T-helper 17 cell (primary cell): ENCODE measurements at places on chromosomes 4 and X. TPM values are rescaled to one million over a fixed set of nuclear protein-coding genes. Genes with fewer than 3 reads are reported as not detected.
A peak's percentile ranks its signal among the peaks of the same experiment; 100 is the strongest.

GRCh38 chrX:107485013-107485412 is 35.6 kb downstream of the FRMPD3 start:
- DNase-seq: no peak

- no peak for DNase-seq
Observed at GRCh38 chr4:149884529-149885181, 69.0 kb upstream of the IQCM start.

GRCh38 chr4:176436293-176436973 is 116.7 kb downstream of the SPCS3 start:
- DNase-seq: no peak

DNA sequence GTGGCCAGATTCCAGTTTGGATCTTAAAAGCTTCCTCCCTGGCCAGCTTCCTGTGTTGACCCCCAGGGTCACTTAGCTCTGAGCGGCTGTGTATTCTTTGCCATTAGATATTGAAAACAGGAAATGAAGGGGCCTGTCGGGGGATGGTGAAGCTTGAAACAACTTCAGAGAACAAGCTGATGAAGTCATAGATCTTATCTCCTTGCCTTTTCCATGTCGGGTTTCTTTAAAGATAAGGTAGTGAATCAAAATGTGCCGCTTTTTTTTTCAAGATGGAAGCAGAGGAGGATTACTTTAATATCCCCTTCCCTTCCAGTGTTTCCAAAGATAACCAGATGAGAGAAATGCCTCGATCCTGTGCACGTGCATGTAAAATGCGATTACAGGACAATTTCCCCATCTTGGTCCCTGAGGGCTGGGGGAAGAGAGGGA is 508.5 kb downstream of the MID1IP1 start:
- DNase-seq: peak; percentile 29

- DNase-seq: no peak
Observed at GRCh38 chr4:109728385-109728784, 1.5 kb downstream of the PLA2G12A start.

GRCh38 chrX:40479777-40480318 is 100.9 kb upstream of the ATP6AP2 start:
- DNase-seq: no peak

DNA sequence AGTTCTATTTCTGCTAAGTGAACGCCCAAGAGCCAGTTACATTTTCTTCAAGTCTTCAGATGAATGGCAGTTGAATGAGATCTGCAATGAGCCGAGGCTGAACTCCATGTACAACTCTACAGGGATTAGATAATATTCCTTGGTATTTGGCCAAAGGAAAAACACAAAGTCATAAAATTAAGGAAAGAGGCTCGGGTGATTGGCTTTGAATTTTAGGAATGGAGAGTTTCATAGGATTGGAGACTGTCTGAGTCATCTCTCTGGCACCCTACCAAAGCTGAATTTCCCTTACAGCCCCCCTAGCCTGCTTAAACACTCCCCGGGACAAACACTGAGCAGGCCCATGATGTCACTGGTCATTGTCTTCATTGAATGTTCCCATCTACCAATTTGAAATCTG is 188.0 kb upstream of the C1QTNF7 start:
- DNase-seq: no peak

- no peak for DNase-seq
Observed at GRCh38 chr4:180153587-180153986, 2089.6 kb upstream of the TENM3 start.

The AKAP14 gene
- not detected for total RNA-seq

The GPR82 gene
- total RNA-seq: not detected

GRCh38 chr4:176654565-176655216 is 138.0 kb downstream of the VEGFC start:
- DNase-seq: no peak

The KIF4A gene
- total RNA-seq: 0.23 TPM

The CXCR3 gene
- 3.1 TPM for total RNA-seq

The MORC4 gene
- 7.6 TPM for total RNA-seq

The PNMA6F gene
- not detected for total RNA-seq

GRCh38 chrX:11470250-11470974 is 177.2 kb downstream of the AMELX start:
- no peak for DNase-seq

- DNase-seq: no peak
Observed at GRCh38 chr4:69044247-69044646, 52.0 kb upstream of the UGT2B7 start.

DNA sequence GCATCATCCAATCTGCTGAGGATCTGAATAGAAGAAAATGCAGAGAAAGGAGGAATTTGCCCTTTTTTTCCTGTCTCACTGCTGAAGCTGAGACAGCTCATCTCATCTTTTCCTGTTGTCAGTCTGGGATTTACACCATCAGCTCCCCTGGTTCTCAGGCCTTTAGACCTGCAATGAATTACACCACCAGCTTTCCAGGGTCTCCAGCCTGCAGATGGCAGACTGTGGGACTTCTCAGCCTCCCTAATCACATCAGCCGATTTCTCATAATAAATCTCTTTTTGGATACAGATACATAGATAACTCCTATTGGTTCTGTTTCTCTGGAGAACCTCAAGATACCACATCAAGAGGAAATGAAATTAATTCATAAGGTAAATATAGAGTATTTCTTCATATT is 134.6 kb upstream of the MAB21L2 start:
- no peak for DNase-seq
